Peyer's patch (tissue), 4 donors: ENCODE measurements at places on chromosomes 5 and 9.
A peak's percentile ranks its signal among the peaks of the same experiment; 100 is the strongest.

DNA sequence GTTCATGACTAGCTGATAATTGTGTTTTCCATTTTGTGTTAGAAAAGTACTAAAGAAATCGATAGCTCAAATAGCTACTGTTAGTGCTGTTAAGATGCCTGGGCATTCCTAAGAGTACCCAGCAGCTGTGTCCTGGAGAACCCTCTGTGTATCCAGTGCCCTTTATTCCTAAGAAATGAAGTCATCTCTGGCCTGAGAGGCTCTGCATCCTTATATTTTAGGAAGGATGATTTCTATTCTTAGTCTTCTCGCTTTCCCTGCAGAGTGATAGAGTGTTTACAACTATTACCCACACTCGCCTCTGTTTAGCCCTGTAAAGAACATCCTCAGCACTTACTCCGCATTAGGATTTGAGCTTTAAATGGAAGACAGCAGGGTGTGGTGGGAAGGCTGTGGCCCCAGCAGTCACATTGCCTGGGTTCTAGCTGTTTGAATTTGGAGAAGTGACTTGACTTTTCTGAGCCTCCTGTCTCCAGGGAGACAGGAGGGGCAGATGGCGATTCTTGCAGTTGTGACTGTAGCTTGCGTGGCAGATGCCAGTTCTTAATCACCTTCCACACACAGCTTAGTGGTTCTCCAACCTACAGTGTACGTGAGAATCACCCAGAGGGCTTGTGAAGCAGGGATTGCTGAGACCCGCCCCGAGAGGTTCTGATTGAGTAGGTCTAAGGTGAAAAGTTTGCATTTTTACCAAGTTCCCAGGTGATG is 177.2 kb upstream of the PITX1 start:
- no peak for DNase-seq

DNA sequence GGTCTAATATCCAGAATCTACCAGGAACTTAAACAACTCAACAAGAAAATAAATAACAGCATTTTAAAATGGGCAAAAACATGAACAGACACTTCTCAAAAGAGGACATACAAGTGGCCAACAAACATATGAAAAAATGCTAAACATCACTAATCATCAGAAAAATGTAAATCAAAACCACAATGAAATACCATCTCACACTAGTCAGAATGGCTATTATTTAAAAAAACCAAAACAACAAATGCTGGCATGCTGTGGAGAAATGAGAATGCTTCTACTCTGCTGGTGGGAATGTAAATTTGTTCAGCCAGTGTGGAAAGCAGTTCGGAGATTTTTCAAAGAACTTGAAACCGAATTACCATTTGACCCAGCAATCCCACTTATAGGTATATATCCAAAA is 63.1 kb downstream of the ADAMTS6 start:
- no peak for DNase-seq

DNA sequence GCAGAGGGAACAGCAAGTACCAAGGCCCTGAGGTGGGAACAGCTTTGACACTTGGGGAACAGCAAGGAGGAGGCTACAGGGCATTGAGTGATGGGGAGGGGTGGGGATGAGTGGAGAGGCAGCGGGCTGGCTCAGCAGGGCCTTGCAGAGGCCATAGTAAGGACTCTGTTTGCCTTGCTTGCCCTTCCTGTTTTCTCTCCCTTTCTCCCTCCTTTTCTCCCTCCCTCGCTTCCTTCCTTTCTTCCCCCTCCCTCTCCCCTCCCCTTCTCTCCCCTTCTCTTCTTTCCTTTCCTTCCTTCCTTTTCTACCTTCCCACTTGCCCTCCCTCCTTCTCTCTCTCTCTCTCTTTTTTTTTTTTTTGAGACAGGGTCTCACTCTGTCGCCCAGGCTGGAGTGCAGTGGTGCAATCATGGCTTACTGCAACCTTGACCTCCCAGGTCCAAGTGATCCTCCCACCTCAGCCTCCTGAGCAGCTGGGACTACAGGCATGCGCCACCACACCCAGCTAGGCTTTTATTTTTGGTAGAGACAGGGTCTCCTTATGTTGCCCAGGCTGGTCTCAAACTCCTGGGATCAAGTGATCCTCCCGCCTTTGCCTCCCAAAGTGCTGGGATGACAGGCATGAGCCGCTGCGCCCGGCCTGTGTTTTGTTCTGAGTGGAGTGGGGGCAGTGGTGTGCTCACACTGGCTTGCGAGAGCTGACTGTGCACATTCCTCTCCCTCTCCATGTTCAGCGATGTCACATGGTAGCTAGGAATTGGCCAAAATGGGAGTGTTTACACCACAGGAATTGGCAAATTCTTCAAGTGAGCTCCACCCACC is 17.1 kb downstream of the IER5L start:
- DNase-seq, result no peak

DNA sequence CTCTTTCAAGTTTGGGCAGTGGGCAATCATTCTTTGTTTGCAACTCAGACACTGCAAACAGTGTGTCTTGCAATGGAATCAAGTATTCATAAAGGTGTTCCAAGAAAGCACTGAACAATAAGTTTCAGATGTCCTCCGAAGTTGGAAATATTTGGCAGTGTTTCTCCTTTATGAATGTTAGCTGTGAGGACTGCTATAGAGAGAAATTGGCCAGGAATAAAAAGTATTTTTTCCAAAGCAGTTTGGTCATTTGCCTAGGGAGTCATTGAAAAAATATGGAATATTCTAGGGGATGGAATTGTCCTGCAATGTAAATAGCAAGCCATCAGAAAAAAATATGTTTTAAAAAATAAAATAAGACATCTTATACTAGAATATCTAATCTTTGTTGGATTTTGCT is 688.6 kb upstream of the SEMA6A start:
- no peak for DNase-seq

DNA sequence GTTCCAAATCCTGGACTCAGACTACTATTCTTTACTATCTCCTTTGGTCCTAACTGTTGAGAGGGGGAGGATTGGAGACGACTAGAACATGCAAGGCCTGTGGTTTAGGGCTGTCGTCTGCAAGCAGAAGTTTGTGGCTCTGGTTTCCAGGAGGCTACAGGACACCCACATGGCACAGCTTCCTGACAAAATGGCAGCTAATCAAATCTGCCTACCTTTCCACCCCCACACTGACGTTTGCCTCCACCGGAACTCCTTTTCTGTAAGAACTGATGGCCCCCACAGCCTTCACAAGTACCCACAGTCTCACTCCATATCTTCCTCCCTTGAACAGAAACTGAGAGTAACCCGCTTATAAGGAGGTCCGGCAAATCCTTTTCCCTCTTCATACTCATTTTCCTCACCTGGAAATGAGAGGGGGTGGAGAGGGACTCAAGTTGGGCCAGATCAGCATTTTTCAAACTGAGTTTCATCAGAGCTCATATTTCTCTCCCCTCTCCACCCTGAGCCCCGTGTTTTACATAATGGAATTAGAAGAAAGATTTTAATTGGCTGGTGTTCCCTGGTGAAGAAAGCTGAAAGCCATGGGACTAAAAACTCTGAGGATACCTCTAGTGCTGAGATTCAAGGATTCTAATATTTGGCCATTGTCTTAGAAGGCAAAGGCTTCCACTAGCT is 5.2 kb downstream of the SLC31A2 start:
- no peak for DNase-seq

- DNase-seq, result no peak
These were observed 632.5 kb downstream of the SLCO4C1 start for GRCh38 chr5:101663543-101663942.

GRCh38 chr5:123125962-123126732 is 37.1 kb downstream of the PRDM6 start:
- DNase-seq, result no peak

GRCh38 chr5:131994533-131995226 is 16.8 kb downstream of the ACSL6 start:
- peak; percentile 39 for DNase-seq

DNA sequence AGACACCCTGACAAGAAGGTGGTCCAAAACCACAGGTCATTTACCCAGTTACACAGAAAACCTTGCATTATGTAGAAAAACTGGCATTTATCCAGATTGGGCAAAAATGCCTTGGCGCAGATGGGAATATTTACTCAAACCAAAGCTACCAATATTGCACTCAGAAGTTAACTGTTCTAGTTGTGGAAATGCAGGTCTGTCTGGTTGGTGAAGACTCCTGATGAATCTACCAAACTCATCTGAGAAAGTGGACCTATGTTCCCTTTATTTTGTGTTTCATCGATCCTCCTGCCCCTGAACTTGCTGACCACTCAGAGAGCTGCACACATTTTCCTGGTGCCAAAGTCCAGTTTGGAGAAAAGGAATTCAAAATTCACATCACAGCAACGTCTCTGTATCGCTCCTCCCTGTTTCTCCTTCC is 85.2 kb upstream of the ALDH1A1 start:
- DNase-seq, result no peak

DNA sequence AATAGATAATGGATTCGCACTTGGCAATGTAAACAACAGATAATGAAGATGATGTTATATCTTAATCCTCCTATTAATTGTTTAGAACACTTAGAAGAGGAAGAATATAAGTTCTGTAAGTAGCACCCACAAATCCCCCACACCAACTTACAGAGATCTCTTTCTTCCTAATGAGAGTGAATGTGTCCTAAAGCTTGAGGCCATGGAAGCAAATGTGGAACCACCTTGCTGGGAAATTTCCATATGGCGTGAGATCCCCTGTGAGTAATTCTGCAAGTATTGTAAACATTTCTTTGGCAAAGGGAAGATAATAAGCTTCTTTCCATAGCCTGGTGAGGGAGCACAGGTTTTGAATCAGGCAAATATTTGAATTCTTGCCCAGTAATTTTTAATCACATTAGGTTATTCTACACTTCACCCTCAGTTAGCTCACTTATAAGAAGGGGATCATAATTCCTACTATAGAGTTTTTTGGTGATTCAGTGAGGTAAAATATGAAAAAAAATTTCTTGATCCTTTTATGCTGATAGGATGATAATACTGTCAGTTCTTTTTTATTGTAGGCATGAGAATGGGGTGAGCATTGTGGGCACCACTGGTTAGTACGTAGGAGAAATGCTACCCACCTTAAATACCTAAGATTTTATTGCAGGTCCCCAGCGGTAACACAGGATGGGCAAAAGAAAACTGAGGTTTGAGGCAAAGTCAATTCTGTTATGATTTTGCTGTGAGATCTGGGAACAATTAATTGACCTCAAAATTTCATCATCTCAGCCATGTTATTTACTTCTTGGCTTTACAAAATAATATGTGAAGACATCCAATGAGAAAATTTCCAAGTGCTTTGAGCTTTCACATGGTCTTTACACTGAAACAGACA is 574.8 kb downstream of the PSAT1 start:
- DNase-seq, result no peak

GRCh38 chr5:149838881-149839739 is 105.5 kb downstream of the PDE6A start:
- DNase-seq, result no peak

DNA sequence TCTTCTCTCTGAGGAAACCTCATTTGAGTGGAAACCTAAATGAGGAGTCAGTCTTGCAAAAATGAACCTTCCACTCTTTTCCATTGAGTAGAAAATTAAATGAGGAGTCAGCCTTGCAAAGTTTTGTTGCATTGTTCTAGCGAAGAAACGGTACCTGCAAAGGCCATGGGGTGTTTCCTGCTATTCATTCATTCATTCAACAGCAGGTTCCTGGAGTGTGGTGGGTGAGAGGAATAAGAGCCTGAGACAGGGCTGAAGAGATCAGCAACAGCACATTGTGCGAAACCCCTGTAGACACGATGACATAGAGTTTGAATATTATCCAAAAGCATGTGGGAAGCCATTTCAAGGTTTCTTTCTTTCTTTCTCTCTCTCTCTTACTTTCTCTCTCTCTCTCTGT is 14.6 kb upstream of the SETX start:
- no peak for DNase-seq

- DNase-seq, result peak; percentile 51
These were observed 1.6 kb upstream of the SETX start for GRCh38 chr9:132356324-132356924.

GRCh38 chr5:5494489-5495402 is 72.3 kb downstream of the ICE1 start:
- DNase-seq, result peak; percentile 96

DNA sequence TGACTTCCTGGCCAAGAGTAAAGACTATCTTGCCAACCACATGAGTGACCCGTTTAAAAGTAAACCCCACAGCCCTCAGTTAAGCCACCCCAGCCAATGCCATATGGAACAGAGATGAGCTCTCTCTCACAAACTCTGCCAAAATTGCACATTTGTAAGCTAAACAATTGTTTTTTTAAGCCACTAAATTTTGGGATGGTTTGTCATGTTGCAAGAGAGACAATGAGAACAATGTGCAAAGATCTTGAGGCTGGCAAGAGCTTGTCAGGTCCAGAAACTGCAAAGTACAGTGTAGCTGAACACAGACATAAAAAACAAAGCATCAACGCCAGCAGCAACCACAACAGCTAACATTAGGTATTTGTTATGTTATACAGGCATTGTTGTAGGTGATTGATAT is 27.8 kb downstream of the HOMER1 start:
- DNase-seq, result no peak

GRCh38 chr5:59891962-59892643 is 1.4 kb downstream of the PDE4D start:
- no peak for DNase-seq

DNA sequence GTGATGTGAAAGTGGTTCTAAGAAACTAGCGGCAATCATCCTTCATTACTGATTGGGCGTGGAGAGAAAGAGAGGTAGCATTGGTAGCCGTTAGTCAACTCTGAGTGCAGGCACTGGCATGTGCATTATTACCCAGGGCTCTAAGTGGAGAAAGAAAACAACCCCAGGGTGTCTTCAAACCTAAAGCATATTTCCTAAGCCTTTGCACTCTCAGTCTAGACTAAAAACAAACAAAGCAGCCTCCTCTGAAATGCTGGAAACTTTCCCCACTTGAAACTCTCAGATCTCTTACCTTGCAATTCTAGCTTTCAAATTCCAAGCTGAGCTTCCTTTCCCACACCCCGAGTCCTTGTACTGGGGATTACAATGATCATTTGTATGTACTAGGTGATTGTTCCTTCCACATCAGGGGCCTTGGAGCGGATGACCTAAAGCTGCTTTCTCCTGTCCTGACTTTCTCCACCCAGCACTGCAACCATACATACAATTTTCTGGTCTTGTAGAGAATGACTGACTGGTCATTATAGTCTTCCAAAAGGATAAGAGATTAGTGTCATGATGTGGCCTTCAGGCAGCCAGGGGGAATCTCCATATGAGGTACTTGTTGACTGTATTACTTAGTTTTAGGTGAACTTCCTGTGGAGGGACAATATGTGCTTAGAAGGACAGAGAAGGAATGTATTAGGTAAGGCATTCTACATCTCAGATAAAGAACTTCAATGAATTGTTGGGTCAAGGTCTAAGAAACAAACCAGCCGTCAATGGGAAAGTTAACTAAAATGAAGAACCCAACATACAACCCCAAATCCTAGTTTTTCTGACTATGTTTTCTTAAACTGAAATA is 98.3 kb upstream of the CDKN2B start:
- no peak for DNase-seq

- no peak for DNase-seq
These were observed 50.1 kb downstream of the ST8SIA4 start for GRCh38 chr5:100852988-100853449.

GRCh38 chr9:113619491-113620376 is 156.2 kb downstream of the RGS3 start:
- peak; percentile 42 for DNase-seq
